ENCODE measurements at places on chromosomes 1 and 21.

- DNase-seq = no peak
Measured at GRCh38 chr1:56363007-56363770, 216.2 kb downstream of the PLPP3 start.

DNA sequence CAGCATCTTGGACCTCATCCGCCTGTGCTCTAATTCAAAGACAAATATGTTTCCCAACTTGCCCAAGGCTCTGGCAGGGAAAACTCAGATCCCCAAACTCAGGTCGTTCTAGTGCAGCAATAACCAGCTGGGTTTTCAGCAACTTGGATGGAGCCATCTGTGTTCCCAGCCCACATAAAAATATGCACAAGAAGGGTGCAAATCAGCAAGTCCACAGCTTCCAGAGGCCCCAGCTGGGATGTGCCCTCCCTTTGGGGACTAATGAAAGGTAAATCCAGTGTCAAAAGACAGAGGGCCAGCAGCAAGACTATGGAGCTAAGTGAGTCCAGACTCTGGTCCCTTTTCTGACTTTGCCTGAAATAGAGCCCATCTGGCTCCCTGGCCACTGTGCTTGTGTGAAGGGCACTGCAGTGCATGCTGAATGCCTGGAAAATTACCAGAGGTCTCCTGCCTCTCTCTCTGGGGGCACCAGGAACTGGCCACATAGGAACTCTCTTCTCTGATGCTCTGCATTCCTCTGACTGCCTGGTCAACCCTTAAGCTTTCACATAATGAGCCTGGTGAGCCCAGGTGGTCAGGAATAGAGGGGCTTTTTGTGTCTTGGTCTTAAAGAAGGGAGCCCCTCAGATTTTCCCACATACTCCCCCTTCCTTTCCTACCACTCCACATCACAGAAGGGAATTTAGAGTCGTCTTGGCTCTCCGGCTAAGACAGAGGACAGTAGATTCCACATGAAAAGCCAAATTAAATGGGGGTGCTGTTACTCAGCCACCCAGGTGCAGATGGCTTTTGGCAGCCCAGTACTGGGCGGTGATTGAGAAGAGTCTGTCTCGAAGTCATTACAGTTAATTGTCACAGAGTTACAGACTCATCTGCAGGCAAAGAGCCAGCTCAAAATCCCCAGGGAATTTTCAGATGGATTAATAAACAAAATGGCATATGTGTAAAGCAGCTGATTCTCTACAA lies 88.1 kb upstream of the C1orf21 start:
- DNase-seq = no peak

GRCh38 chr1:78370356-78370755 lies 120.4 kb upstream of the PTGFR start:
- no peak for DNase-seq

DNA sequence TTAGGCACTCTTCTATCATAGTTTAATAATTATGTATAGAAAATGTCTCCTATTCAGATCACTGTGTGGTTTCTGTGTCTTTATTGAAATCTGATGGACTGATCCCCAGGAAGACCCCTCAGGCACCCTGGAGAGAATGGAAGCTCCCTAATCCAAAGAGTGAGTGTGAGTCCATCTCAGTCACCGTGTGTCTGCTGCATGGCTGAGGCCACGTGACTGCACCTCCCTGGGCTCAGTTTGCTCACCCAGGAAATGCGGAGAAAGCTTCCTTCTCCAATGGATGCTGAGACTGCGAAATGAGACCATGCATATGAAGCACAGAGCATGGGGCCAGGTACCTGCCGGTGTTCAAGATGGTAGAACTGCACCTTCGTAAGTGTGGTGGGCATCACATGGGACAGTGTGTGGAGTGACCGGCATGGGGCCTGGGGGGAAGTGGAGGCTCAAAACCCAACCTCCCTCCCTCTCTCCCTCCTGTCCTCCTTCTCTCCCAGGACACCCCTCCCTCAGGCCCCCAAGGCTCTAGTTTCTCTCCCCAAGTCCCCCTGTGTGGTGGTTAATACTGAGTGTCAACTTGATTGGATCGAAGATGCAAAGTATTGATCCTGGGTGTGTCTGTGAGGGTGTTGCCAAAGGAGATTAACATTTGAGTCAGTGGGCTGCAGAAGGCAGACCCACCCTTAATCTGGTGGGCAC lies 557.5 kb downstream of the PTPRU start:
- no peak for DNase-seq

- DNase-seq = no peak
Measured at GRCh38 chr1:25641931-25642573, 25.5 kb downstream of the MAN1C1 start.

- DNase-seq = no peak
Measured at GRCh38 chr1:62784509-62785365, 805 bp downstream of the ATG4C start.

Measured in activated T-cell treated with anti-CD3 and anti-CD28 coated beads for 1 hour (primary cell).